Activated naive CD8-positive, alpha-beta T cell treated with anti-CD3 and anti-CD28 coated beads, Interleukin-2, amount 50 U/mL, for 16 hours (primary cell): ENCODE measurements at places on chromosomes 1 and 21.

GRCh38 chr1:244027491-244028145, 23.5 kb upstream of the ZBTB18 start:
- no peak for DNase-seq

DNA sequence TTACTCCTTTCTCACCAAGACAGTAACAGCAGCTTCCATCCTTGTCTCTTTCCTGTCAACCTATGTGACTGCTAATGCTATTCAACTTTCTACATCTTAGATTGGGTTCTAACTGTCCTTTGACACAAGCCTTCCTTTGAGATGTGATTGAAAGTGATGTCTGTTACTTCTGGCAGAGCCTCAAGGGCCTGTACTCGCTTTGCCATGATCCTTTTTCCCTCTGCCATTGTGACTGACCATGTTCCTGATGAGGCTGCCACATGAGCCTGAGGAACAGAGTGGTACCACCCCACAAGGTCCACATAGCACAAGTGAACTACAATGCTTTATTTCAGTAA, 138.8 kb upstream of the RAB4A start:
- DNase-seq = no peak

DNA sequence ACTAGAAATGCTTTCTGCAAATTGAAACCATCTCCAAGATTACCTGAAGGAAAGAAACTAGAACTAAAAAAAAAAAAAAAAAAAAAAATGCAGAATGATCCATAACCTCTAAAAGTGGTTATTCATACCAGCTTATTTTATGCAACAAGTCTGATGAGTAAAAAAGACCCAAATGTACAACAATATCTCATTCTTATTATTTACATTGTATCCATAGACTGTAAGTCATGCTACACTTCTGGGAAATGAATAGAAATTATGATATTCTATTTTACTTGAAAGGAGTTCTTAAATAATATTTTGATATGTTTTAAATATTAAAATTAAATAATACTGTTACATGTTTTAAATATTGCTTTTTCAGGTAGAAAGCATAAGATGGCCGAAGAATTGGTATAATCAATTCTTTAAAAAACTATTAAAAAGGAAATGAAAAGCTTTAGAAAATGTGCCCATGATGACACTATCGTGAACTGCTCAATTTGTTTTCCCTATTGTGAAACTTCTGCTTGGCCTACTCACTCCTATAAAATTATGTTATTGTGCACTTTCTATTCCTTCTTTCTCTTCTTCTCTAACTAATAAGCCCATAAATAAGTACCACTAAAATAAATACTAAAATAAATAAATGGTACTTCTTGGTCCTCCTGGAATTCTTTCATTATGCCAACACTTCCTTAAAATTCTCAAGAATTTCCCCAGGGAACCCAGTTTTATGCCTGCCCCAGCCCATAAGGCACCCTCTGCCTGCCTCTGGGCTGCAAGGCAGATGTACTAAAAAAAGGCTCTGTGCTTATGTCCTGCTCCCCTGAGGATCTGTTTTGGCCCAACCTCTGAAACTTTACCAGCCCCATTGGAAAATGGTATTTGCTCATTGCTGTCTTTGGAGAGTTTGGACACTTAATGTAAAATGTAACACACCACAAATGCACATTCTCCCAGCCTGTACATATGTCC, 18.1 kb downstream of the SAMSN1 start:
- DNase-seq = no peak

DNA sequence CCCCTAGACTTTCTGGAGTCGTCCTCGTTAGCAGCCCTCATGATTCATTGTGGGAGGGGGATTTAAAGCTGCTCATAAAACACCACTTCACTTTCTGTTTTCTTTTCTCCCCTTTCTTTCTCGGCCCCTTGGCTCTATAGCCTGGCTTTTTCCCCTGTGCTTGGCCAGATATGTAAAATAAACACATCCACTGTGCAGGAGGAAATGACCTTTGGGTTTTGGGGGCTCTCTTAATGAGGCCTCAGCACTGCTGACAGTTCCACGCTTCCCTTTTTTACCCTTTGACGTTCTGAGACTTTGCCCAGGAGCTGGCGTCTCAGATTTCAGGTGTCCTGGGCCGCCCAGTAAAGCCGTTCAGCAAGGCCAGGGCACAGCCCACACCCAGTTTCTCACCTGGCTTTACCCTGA, 65.7 kb downstream of the RUNX3 start:
- no peak for DNase-seq

GRCh38 chr1:107785496-107786202, 179.3 kb downstream of the VAV3 start:
- no peak for DNase-seq

DNA sequence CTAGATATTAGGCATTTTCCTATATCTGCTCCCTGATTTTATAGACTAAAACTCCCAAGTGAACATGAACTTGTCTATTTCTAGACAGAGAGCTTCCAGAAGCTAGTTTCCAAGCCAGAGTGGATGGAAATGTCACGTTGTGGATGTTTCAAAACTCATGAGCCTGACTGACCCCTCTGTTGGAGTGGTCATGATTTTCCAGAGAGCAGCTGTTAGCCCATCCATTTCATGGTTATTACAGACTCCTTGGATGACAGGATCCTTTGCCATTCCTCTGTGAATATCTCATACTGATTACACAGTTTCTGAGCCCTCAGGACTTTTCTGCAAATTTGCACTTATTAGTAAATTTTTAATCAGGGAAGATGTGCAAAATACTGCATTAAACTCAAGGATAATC, 76.8 kb upstream of the ATF3 start:
- no peak for DNase-seq

- no peak for DNase-seq
Measured at GRCh38 chr1:237170149-237170548, 128.2 kb downstream of the RYR2 start.

- no peak for DNase-seq
Measured at GRCh38 chr1:197200272-197200899, 53.9 kb upstream of the ASPM start.

- DNase-seq = no peak
Measured at GRCh38 chr1:117586747-117587498, 18.9 kb upstream of the TENT5C start.

- no peak for DNase-seq
Measured at GRCh38 chr1:921011-921837, 2.5 kb upstream of the SAMD11 start.

DNA sequence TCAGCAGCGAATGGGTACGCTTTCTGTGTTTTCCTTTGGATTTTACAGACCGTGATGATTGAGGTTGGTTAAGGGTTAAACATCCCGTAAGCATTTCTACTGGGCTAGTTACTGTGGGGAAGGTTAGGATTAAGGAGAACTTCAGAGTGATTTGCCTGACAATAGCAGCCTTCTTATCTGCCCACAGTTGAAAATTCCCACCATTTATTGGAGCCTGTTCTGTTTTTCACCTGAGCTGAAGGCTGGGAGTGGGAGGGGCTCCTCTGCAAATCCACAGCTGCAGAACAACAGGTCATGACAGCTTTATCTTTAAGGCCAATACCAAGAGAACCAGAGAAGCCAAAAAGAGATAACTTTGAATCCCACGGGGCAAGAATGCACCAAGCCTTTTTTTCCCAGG, 168.6 kb downstream of the KAZN start:
- no peak for DNase-seq

DNA sequence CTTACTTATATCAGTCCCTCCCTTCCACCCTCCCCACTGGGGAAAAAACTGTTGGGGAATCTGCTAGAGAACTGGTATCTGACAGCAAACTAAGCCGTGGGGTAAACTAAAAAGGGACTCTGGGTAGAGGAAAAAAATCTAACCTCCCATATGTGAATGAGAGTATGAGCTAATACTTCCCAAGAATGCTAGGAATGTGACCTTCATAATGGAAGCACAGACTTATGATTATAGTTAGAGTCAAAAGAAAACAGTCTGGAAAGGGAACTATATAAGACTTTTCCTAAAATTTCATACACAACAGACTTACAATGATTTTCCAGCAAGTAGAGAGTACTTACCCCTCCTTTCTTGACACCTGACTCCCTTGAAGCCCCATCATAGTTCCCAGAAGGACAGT, 23.0 kb upstream of the RBBP5 start:
- DNase-seq = no peak

DNA sequence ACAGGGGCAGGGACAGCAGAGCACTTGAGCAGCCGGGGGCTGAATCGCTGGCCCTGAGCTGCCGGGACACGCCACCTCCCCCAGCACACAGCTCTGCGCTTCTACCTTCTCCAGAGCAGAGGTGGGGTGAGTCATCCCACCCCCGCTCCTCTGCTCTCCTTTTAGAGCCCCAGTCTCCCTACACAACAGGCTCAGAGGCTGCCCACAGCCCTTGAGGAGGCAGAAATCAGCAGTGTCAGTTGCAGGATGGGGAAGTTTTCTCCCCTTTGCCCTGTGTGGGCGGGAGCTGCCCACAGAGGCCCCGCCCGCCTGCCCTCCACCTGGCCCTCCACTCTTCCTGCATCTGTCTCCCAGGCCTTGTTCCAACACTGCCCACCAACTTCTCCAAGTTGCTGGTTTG, 94.6 kb downstream of the STUM start:
- DNase-seq = peak; percentile 55

- DNase-seq = no peak
Measured at GRCh38 chr1:21532496-21532895, 23.3 kb downstream of the ALPL start.

GRCh38 chr21:45825219-45825618, 156.4 kb upstream of the COL6A1 start:
- DNase-seq = no peak

GRCh38 chr1:174911606-174912005, 88.1 kb upstream of the CACYBP start:
- DNase-seq = no peak

GRCh38 chr1:152170287-152170905, 11.4 kb upstream of the RPTN start:
- DNase-seq = no peak

DNA sequence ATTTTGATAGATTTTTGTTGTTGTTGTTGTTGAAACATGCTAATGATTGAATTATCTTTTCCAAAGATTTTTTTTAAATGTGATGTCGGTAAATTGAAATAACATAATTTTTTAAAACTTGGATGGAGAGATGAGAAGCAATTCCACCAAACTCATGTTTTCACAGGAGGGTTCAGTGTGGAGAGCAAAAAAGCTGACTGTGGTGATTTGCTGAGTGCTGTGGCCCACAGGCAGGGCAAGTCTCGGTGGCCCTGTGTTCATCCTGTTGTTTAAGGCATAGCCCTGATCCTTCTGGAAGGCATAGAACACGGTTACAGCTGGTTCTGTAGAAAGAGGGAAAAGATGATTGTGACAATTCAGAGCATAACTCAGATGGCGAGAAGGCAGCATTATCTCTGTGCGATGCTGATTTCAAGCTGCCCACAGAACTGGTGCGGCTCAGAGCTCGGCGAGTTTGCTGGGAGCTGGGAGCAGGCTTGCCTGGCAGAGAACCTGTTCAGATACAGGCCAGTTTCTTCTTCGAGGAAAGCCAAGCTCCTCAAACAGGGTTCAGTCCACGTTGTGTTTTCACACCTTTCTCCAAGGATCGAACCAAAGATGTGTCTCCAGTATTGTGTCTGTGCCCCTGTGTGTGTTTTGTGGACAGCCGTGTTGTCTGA, 127.1 kb downstream of the HUNK start:
- DNase-seq = no peak

- DNase-seq = no peak
Measured at GRCh38 chr1:24101796-24102586, 9.9 kb downstream of the MYOM3 start.

DNA sequence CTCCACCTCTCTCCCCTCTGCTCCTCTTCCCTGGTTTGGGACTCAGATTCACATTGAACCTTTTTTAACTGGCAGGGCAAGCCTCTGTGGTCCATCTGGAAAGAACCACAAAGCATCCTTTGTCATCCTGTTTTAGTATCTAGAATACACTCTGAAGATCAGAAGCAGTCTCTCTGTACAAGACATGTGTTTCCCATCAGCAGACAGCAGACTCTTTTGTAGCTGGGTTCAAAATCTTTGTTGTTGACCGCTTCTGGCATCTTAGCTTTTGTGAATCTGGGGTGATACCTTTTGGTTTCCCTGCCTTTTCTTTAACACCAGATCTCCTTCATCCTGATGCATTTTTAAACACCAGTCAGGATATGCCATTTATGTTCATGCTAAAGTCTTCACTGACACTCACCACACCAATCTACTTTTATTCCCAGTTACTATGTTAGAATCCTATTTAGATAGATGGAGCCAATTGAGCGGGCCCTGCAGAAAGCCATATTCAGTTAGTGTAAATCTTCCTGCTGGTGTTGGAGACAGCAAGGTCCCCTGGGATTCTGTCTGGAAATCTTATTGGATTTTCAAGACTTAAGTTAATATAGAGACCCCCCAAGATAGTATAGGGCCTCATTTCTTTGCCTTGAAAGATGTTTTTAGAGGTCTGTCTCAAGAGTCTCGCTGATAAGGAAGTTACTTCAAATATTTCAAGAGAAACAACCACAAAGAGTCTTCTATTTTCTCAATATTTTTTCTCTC, 51.1 kb downstream of the ST6GALNAC3 start:
- no peak for DNase-seq

DNA sequence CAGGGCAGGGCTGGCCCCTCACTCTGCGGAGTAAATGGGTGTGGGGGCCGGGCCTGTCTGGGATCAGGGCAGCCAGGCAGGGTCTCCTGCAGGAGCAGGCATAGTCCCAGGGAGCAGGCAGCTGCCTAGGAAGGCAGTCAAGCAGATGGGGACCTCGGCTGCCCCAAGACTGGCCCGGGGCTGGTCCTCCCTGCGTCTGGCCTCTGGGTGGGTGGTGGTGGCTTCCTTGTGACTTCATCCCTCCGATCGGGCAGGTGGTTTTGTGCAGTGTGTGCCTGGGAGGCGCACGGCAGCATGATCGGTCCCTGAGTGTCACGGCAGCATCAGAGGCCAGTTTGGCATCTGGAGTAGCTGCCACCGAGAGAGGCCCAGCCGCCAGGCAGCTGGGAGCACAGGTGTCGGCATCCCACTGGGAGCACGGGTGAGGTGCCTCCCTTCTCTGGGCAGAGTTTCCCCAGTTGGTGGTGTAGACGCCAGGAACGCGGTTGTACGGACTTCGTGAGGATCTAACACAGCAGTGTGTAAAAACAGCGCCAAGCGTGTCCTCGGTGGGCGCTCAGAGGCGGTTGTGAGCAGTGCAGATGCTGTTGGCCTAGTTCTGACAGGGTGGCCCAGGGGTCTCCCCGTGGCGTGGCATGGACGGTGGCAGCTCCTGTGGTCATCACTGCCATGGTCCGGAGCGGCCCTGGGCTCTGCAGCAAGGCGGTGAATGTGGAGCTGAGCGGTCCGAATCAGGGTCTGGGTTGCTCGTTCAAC, 45.9 kb downstream of the PRKCZ start:
- no peak for DNase-seq
